ENCODE measurements at places on chromosomes 7 and 10.

GRCh38 chr10:70940834-70941568 is 52.6 kb upstream of the PCBD1 start:
- H3K27ac ChIP-seq = no peak overlapping the region
- no peaks in the 10 kb centered on the region for H3K36me3 ChIP-seq
- DNase-seq = no peak
- no peaks in the 10 kb centered on the region for H3K4me1 ChIP-seq
- no peak overlapping the region for H3K4me3 ChIP-seq
- H3K27me3 ChIP-seq = peaks cover 12% of the 10 kb centered on the region

DNA sequence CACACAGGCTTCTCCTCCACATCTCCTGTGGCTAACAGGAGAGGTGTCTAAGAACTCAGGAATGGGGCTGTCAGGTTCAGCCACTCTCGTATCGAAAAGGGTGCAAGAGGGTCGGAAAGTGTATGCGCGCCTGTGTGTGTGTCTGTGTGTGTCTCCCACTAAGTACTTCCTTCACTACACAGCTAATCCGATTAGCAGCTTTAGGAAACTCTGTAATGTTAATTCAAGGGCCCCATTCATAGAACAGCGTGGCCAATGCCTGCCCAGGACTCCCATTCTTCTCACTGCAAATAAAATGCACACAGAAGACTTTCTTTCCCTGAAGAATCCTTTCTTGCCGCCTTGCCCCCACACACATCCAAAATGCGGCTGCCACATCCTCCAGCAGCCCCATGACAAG is 39.9 kb downstream of the TLL2 start:
- no peaks in the 10 kb centered on the region for H3K4me1 ChIP-seq
- DNase-seq = no peak
- no peak overlapping the region for H3K4me3 ChIP-seq
- H3K27ac ChIP-seq = no peak overlapping the region
- no peaks in the 10 kb centered on the region for H3K36me3 ChIP-seq

DNA sequence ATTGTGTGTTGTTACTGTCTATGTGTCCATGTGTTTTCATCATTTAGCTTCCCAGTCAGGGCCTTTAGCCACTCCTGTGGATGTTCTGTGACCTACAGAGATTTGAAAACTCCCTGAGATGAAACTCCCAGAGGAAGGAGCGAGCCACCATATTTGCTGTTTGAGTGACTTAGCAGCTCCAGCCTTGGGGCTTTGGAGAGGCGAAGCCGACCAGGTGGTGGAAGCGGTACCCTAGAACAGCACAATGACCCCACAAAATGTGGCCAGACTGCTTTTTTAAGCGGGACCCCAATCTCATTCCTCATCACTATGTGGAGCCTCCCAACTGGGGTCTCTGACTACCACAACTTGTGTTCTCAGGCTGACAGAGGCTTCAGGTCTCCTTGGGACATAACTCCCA is 323.9 kb upstream of the KCND2 start:
- H3K27ac ChIP-seq = no peak overlapping the region
- H3K4me1 ChIP-seq = no peaks in the 10 kb centered on the region
- H3K27me3 ChIP-seq = no peaks in the 10 kb centered on the region
- DNase-seq = no peak

DNA sequence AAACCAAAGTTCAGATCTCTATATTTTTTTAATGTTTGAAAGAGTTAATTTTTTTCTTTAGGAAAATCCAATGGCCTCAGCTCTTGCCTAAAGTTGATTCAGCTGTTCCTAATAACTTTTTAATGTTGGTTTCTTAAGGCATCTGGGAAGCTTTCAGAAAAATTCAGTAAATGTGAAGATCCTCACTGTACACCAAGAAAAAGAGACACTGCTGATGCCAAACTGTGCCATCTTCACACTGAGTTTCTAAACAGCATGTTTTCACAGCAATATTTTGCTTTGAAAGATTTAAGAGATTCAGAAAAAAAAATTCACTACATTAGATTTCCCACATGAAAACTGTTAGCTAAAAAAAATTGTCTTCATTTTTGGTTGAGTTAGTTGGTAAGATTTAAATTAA is 249.4 kb downstream of the NEBL start:
- no peaks in the 10 kb centered on the region for H3K36me3 ChIP-seq
- DNase-seq = no peak
- H3K4me3 ChIP-seq = no peak overlapping the region
- H3K27ac ChIP-seq = no peak overlapping the region
- no peaks in the 10 kb centered on the region for H3K4me1 ChIP-seq

GRCh38 chr7:18965657-18966056 is 151.8 kb downstream of the TWIST1 start:
- no peak for DNase-seq
- no peaks in the 10 kb centered on the region for H3K4me1 ChIP-seq
- H3K27ac ChIP-seq = no peak overlapping the region
- H3K27me3 ChIP-seq = no peaks in the 10 kb centered on the region
- H3K36me3 ChIP-seq = peaks cover 4% of the 10 kb centered on the region

DNA sequence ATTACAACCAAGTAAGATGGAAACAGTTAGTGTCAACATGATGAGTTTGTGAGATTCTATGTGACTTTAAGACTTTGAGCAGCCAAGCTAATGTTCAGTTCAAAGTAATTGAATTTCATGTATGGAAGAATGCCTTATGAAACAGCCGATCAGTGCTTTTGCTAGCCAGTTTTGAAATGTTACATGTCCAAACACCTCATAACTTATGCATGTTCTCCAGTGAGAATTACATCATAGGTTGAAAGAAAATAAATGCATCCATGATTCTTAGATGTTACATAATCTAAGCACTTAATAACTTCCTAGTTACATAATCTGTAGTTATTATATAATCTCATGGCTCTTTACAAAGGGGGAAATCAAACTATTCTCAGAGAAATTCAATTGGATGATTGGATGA is 211.3 kb downstream of the BICC1 start:
- H3K36me3 ChIP-seq = no peaks in the 10 kb centered on the region
- DNase-seq = no peak
- H3K4me3 ChIP-seq = no peak overlapping the region
- H3K4me1 ChIP-seq = no peaks in the 10 kb centered on the region
- no peak overlapping the region for H3K27ac ChIP-seq
- no peaks in the 10 kb centered on the region for H3K27me3 ChIP-seq

DNA sequence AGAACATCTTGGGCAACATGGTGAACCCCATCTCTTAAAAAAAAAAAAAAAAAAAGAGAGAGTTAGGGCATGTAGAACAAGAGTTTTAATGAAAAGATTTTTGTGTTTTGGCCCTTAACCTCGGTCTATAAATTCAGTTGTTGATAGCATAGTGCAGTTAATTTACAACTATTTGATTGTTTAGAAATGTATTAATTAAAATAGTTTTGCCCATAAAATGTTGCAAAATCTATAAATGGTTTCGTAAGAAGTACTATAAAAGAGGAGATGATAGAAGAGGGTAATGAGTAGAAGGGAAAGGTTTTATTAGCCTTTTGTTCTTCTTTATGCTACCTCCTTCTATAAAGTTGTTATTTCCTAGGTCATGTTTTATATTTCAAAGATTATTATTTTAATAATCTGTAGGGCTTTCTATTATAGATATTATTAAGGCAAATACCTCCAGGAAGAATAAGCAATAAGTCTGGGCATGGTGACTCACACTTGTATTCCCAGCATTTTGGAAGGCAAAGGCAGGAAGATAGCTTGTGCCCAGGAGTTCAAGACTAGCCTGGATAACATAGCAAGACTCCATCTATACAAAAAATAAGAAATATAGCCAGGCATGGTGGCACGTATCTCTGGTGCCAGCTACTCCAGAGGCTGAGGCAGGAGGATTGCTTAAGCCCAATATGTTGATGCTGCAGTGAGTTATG is 73.3 kb downstream of the MCU start:
- H3K4me3 ChIP-seq = no peak overlapping the region
- no peaks in the 10 kb centered on the region for H3K4me1 ChIP-seq
- H3K27me3 ChIP-seq = no peaks in the 10 kb centered on the region

- no peak for DNase-seq
- H3K27me3 ChIP-seq = no peaks in the 10 kb centered on the region
- H3K36me3 ChIP-seq = peaks cover 4% of the 10 kb centered on the region
These were observed 24.6 kb upstream of the FAM221A start for GRCh38 chr7:23655433-23655832.

GRCh38 chr7:39919646-39920045 is 30.4 kb upstream of the CDK13 start:
- H3K36me3 ChIP-seq = no peaks in the 10 kb centered on the region
- H3K27me3 ChIP-seq = peaks cover 12% of the 10 kb centered on the region
- no peak overlapping the region for H3K4me3 ChIP-seq
- peaks cover 7% of the 10 kb centered on the region for H3K4me1 ChIP-seq
- H3K27ac ChIP-seq = no peak overlapping the region

DNA sequence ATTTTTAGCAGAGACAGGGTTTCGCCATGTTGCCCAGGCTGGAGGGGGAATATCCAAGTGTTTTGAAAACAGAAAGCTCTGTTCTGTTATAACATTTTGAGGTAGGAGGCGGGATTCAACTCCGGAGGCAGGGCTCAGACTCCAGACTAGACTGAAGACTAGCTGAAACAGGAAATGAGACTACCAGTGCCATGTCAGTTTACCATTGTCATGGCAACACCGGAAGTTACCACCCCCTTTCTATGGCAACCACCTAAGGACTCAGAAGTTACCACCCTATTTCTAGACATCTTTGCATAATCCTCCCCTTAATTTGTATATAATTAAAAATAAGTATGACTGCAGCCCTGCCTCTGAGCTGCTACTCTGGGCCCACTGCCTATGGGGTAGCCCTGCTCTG is 1069.1 kb upstream of the AUTS2 start:
- H3K36me3 ChIP-seq = no peaks in the 10 kb centered on the region
- DNase-seq = no peak
- H3K4me3 ChIP-seq = no peak overlapping the region
- no peaks in the 10 kb centered on the region for H3K4me1 ChIP-seq
- H3K27me3 ChIP-seq = peaks cover 2% of the 10 kb centered on the region

GRCh38 chr10:124928545-124928944 is 13.4 kb upstream of the ZRANB1 start:
- H3K4me3 ChIP-seq = no peak overlapping the region
- DNase-seq = no peak
- H3K27me3 ChIP-seq = no peaks in the 10 kb centered on the region
- no peak overlapping the region for H3K27ac ChIP-seq

DNA sequence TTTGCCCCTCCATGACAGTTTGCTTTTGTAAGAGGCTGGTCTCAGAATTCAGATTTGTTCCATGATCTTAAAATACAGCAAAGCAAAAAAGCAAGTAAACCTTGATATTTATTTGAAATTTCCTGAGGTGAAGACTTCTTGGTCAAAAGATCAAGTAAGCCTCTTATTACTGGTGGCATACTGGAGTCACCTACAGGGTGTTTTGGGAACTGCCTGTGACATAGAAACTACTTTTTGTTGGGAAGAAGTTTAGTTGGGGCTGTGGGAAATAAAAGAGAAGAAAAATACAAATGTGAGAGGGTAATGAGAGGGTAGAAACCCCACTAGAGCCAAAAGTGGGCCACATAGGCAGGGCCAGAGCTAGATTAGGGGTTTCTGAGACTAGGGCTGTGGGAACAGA is 217.9 kb downstream of the OTUD1 start:
- no peak for DNase-seq
- H3K27ac ChIP-seq = no peak overlapping the region
- no peaks in the 10 kb centered on the region for H3K36me3 ChIP-seq
- no peak overlapping the region for H3K4me3 ChIP-seq
- H3K27me3 ChIP-seq = peaks cover 4% of the 10 kb centered on the region

GRCh38 chr10:121811386-121811785 is 116.4 kb downstream of the ATE1 start:
- H3K36me3 ChIP-seq = peaks cover 9% of the 10 kb centered on the region
- H3K4me1 ChIP-seq = no peaks in the 10 kb centered on the region
- DNase-seq = no peak
- H3K4me3 ChIP-seq = no peak overlapping the region
- no peaks in the 10 kb centered on the region for H3K27me3 ChIP-seq

GRCh38 chr7:142457146-142457703 is 199.4 kb upstream of the PRSS58 start:
- no peak for DNase-seq
- H3K27me3 ChIP-seq = peaks cover 27% of the 10 kb centered on the region
- H3K4me1 ChIP-seq = peaks cover 2% of the 10 kb centered on the region
- H3K36me3 ChIP-seq = no peaks in the 10 kb centered on the region
- no peak overlapping the region for H3K27ac ChIP-seq
- no peak overlapping the region for H3K4me3 ChIP-seq

DNA sequence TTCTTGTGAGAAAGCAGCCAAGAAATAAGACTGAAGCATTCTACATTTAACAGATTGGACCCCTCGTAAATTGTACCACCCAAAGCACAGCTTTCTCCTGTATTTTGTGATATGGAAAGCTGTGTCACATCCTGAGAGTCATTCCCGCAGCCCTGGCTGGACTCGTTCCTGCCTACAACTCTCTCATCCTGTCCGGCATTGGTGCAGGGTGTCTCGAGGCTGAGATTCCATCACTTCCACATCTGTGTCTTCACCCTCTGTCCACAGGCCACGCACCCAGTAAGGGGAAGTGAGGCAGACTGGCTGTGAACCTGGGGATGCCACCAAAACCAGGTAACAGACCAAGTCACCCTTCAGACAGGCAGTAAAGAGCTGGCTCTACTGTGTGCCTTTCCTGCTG is 146.2 kb upstream of the KLF6 start:
- no peak overlapping the region for H3K27ac ChIP-seq
- H3K4me3 ChIP-seq = no peak overlapping the region
- H3K27me3 ChIP-seq = peaks cover 3% of the 10 kb centered on the region
- no peaks in the 10 kb centered on the region for H3K36me3 ChIP-seq
- peaks cover 8% of the 10 kb centered on the region for H3K4me1 ChIP-seq

DNA sequence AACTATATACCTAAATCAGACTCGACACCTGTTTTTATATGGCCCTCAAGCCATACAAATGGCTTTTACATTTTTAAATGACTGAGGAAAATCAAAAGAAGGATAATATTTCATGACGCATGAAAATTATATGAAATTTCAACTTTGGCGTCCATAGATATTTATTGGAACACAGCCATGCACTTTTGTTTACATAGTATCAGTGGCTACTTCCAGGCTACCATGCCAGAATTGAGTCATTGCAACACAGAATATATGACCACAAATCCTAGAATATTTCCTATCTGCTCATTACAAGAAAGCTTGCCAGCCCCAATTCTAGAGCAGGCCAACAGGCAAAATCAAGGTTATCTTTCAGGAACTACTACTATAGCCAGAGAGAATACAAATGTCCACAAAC is 29.3 kb downstream of the AFAP1L2 start:
- no peaks in the 10 kb centered on the region for H3K36me3 ChIP-seq
- no peak overlapping the region for H3K27ac ChIP-seq
- H3K27me3 ChIP-seq = peaks cover 3% of the 10 kb centered on the region
- no peaks in the 10 kb centered on the region for H3K4me1 ChIP-seq
- no peak overlapping the region for H3K4me3 ChIP-seq

DNA sequence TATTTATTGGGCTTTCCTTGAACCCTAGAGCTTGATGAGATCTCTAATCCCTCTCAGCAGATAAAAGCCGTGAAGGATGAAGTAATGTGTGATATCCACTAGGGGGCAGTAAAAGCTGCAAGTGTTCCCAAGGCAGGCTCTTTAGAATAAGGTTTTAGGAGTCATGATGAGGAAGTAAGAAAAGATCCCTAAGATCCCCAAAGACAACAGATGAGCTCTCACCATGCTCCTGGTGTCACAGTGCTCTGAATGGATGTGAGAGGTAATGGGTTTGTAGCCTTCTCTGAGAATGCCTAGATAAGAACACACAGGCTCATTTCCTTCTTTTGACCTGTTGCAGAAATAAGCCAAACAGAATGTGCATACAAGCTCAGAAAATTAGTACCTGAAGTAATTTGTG is 70.4 kb upstream of the ITPRID1 start:
- H3K36me3 ChIP-seq = no peaks in the 10 kb centered on the region
- DNase-seq = no peak
- H3K27ac ChIP-seq = no peak overlapping the region
- peaks cover 3% of the 10 kb centered on the region for H3K27me3 ChIP-seq
- H3K4me3 ChIP-seq = no peak overlapping the region

- H3K4me3 ChIP-seq = peak overlapping the region; percentile 98
- H3K27me3 ChIP-seq = no peaks in the 10 kb centered on the region
- H3K27ac ChIP-seq = peak overlapping the region; percentile 87
- DNase-seq = no peak
- peaks cover 18% of the 10 kb centered on the region for H3K4me1 ChIP-seq
These were observed 607 bp upstream of the GGCT start for GRCh38 chr7:30505174-30505697.

Measured in memory B cell (primary cell).